ENCODE measurements at places on chromosomes 4 and X.

- no peak for DNase-seq
These were observed 87.2 kb downstream of the MAOA start for GRCh38 chrX:43743100-43743822.

GRCh38 chrX:20217906-20218305 is 48.8 kb downstream of the RPS6KA3 start:
- DNase-seq = no peak

GRCh38 chr4:78644744-78645330 is 93.3 kb downstream of the ANXA3 start:
- no peak for DNase-seq

GRCh38 chr4:47486231-47486673 is 1.2 kb downstream of the ATP10D start:
- no peak for DNase-seq

GRCh38 chrX:41734530-41734929 is 10.5 kb downstream of the GPR82 start:
- no peak for DNase-seq

DNA sequence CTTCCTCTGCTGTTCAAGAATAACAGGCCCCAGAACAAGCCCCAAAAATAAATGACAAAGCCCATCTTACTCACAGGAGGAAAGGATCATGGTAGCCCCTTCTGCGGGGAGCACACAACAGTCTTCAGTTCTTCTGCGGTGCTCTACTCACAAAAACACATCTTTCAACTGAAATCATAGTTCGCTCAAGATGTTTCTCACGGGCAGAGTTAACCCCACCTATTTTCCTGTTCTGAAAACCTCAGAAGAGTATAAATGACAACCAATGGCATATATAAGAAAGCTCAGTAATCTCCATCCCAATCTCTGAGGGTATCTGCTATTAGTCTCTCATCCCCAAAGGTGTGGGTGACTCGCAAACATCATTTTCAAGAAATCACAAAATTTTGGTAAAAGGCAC is at the start of gene TXK:
Gene TXK (minus strand): TSS at position 170 of the 400 bp plus-strand sequence. CDS start 80 bp downstream, at position 90.
- no peak for DNase-seq

DNA sequence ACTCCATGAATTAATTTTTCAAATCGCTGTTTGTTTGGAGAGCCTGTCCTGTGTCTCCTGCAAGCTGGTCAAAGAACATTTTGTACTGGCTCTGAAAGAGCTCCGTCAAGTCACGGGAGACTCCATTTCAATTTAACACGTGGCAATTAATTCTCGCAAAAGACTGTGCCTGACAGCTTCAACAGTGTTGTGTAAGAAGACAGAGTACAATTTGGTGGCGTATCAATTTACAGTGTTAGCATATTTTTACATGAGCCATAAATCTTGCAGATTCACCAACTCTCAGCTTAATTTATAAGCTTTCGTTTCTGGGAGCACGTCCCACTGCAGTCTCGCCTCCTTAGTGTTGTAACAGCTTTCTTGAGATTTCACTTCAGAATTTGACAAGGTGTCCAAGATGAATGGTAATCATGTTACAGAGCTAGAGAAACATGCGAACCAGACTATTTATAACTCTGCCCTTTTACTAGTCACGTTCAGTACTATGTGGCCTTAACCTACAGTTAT is 70.8 kb downstream of the RWDD4 start:
- DNase-seq = no peak

DNA sequence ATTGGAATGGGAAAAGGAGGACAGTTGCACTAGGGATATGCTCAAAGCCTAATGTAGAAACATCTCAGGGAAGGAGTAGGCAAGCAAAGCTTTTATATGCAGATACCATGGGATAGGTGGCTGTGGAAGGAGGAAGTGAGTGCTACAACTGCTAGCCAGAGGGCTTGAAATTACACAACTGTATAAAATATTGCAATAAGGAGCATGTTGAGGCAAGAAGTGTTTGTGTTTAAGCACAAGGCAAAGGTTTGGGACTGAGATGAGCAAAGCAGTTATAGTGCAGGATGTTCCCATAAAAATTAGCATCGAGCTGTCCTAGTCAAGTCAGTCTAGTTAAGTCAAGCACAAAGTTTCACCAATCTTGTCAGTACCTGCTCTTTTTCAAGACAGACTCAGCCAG is 35.6 kb upstream of the DCAF8L1 start:
- DNase-seq = no peak

DNA sequence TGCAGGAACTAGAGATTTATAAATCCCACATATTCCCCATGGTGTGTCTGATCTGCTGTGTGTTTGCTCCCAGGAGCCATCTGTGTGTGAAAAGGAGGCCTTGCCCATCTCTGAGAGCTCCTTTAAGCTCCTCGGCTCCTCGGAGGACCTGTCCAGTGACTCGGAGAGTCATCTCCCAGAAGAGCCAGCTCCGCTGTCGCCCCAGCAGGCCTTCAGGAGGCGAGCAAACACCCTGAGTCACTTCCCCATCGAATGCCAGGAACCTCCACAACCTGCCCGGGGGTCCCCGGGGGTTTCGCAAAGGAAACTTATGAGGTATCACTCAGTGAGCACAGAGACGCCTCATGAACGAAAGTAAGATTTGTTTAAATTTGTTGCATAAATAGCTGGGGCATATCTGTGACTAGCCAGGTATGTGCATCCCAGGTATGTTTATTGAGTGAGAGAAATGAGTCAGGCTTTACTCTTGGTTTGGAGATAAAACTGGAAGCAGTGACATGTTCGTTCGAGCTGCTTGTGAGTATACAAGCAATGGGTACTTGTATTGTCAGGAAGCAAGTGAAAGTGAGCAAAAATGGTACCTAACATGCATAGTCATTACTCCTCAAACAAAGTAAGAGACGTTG is 89.5 kb downstream of the PTTG2 start:
- DNase-seq = no peak

GRCh38 chr4:155122382-155122781 is 86.1 kb upstream of the NPY2R start:
- DNase-seq = no peak

GRCh38 chrX:1212532-1212931 is at the start of gene CRLF2:
CRLF2 (minus strand) TSS chrX:1212649; CDS start chrX:1212634, 15 bp downstream.
- DNase-seq = no peak

DNA sequence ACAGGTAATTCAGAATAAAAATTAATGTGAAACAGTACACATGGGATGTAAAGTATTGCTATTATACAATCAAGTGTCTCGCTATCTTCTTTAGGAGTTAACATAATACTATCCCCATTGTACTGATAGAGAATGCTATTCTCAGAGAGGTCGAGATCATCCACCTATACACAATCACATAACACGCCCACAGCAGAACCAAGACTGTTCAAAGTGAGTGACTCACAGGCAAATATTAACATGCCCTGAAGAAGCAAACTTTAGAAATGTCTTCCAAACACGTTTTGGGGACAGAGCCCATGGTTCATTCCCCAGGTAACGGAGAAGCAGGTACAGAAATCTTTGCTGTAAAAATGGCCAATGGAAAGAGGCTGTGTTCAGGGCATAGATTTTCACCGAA is 50.1 kb upstream of the PHKA2 start:
- DNase-seq = no peak

- no peak for DNase-seq
These were observed 890 bp downstream of the DCAF16 start for GRCh38 chr4:17809667-17810066.

DNA sequence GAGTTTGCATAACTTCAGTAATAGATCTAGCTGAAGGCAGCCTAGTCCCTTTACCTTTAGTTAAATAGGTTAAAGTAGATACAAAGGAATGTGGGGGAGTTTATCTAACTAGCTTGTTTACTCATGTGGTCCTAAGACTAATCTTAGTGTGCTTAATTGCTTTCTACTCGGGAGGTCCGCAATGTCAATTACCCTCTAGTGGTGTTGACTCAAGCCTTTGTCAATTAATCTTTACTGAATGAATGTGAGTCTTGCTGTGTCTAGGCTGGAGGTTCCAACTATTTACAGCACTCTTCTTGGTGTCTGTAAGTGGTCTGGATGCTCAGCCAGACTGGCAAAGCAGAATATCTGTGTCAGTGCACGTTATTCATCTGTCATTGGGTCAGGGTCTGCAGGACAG is 17.9 kb upstream of the YTHDC1 start:
- DNase-seq = no peak

GRCh38 chr4:125266901-125267604 is 47.7 kb upstream of the FAT4 start:
- DNase-seq = no peak

- DNase-seq = no peak
These were observed 282.2 kb upstream of the KLF3 start for GRCh38 chr4:38381788-38382187.

DNA sequence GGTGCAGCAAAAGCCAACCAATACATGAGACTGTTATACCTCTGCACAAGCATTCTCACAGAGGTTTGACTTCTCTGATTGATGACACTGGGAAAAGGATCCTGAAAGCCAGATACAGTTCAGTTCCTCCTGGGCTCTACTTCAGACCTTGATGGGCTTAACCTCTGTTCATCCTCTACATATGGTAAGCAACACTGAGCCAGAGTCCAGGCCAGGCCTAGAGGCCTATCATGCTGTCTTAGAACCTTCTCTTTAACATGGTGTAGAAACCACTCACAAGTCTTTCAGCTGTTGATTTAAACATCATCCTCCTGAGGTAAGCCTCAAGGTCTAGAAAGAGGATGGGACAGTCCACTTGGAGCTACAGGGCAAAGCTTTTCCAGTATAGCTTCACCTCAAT is 9.2 kb downstream of the MAD2L1 start:
- DNase-seq = no peak

DNA sequence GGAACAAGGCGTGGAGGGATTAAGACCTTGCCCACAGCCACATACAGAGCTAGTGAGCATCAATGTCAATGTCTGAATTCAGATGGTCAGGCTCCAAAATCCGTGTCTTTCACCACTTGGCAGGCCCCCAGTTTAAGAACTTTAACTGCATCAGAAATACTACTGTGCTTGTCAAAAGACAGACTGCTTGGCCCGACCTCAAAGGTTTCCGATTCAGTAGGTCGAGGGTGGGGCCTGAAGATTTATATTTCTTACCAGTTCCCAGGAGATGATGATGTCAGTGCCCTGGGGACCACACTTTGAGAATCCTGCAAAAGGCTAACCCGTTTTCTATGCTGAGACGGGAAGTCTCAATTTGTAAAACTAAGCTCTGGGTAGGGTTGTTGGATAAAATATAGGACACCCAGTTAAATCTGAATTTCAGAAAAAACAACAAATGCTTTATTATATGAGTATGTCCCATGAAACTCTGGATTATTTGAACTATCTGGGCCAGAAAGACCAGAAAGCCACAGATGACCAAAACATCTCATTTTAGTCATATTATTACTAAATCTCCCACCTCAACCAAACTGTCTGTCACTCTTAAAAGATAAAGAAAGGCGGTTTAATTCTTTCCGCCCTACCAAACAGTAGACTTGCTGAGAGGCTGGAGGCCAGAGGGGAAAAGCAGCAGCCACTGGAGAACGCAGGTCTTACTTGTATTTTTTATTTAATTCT is 42.7 kb downstream of the GATB start:
- DNase-seq = no peak

DNA sequence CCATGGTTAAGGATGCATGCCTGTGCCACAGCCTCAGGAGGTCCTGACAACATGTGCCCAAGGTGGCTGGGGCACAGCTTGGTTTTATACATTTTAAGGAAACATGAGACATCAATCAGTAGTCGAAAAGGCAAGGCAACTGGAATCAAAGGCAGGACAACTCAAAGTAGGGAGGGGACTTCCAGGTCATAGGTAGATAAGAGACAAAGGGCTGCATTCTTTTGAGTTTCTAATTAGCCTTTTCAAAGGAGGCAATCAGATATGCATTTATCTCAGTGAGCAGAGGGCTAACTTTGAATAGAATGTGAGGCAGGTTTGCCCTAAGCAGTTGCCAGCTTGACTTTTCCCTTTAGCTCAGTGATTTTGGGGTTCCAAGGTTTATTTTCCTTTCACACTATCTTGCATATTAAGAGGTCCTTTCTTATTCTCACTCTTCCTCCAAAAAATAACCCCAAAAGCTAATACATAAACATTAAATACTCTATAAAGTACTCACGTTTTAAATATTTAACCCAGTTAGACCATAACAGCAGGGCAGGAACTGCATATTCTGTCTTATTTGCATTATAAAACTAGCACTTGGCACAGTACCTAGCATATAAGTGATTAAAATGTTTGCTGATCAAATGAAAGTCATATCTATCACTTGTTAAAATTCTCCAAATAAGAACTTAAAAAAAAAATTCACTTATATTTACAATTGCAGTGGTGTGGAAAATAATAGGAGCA is 36.3 kb upstream of the UGT8 start:
- DNase-seq = no peak

- DNase-seq = no peak
These were observed 34.6 kb upstream of the CXCL8 start for GRCh38 chr4:73705721-73706120.

DNA sequence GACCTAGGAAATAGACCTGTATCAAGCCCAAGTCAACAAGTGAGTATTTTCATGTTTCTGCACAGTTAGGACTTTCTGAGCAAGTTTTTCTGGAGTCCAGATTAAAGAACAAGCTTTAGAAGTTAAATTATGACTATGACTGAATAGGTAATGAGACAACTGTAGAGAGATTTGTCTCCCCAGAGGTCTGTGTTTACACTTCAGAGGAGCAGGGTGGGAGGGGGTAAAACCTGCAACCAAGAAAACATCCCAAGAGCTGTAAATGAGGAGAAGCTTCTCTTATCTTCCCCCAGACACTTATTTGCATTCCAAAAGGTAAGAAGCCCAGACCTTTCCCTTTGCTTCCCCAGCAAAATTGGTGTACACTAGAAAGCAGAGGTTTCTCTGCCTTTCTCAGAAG is 22.1 kb upstream of the CEP135 start:
- DNase-seq = no peak

- DNase-seq = no peak
These were observed 214.8 kb downstream of the SPATA18 start for GRCh38 chr4:52265781-52266525.

GRCh38 chr4:87838890-87839591 is 6.3 kb downstream of the MEPE start:
- DNase-seq = no peak

GRCh38 chrX:102155806-102156179 is at the start of gene BEX5:
BEX5 (minus strand) TSS chrX:102155977; CDS start chrX:102154265, 1,712 bp downstream.
- DNase-seq = peak; percentile 54

DNA sequence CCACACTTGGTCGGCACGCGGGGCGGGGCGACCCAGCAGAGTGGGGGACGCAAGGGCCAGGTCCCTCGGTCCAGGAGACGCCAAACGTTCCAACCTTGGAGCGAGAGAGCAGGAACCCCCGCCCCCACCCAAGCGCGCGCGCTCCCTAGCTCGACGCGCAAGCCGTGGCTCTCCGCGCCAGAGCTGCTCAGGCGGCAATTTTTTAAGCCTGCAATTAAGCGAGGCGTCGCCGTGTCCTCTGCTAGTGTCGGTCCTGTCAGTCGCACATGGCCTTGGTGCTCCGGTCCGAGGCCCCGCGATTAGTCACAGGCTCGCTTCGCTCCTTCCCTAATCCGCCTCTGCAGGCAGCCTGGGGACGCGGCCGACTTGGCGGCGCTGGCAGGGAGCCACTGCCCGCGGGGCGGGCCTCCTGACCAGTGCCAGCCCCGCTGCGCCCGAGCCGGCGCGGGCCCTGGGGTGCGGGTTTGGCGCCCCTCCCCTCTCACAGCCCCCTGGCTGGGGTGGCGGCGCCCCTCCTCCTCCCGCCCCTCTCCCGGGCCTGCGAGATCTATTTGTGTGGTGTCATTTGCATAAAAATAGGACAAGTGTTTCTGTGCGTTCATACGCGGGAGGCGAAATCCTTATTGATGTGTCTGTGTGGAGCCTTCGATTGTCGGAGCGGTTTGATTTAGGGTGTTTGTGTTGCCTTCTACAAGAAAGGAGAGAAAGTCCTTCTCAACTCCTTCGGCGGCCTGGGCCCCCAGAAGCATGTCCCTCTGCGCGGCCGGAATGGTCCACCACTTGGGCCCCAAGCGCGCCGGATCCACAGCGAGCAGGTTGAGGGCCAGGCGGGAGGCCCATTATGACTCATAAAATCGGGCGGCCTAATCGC is 9.8 kb upstream of the BCOR start:
- peak; percentile 52 for DNase-seq

Data from NCI-H510A (cell line).